Glutamatergic neuron (in vitro differentiated cells): ENCODE measurements at places on chromosomes 7 and 10. TPM values are rescaled to one million over a fixed set of nuclear protein-coding genes. Genes with fewer than 3 reads are reported as not detected.

DNA sequence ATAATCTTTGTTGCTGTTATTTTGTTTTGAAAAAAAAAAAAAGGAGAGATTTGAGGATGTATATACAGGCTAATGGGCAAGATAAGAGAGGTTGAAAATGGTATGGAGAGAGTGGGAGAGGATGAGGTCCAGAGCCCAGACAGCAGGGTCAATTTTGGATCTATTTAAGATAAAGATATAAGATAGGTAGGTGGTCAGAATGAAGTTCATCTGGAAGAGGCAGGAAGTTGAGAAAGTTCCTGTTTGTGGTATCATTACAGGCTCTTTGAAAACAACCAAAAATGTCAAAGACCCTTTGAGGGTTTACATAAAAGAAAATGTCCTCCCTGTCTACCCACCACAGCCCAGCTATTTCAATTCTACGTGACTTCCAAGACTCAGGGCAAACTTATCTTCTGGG, 7.5 kb downstream of the CEP41 start:
- DNase-seq: no peak

DNA sequence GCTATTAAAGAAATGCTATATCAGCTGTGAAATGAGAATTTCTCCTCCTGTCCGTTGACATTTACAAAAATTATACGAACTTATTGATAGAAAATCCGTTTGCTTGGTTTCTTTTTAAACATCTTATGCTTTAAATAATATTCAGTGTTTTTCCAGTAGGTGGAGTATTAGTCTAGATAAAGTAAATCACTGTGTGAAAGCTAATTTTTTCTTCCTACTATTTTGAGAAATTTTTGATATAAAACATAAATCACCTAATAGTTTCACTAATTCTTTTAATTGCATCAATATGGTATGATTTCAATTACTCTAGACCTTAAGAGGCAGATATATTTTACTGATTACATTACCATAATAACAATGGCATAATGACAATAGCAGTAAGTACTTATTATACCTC, 335.2 kb upstream of the C7orf33 start:
- DNase-seq: no peak

DNA sequence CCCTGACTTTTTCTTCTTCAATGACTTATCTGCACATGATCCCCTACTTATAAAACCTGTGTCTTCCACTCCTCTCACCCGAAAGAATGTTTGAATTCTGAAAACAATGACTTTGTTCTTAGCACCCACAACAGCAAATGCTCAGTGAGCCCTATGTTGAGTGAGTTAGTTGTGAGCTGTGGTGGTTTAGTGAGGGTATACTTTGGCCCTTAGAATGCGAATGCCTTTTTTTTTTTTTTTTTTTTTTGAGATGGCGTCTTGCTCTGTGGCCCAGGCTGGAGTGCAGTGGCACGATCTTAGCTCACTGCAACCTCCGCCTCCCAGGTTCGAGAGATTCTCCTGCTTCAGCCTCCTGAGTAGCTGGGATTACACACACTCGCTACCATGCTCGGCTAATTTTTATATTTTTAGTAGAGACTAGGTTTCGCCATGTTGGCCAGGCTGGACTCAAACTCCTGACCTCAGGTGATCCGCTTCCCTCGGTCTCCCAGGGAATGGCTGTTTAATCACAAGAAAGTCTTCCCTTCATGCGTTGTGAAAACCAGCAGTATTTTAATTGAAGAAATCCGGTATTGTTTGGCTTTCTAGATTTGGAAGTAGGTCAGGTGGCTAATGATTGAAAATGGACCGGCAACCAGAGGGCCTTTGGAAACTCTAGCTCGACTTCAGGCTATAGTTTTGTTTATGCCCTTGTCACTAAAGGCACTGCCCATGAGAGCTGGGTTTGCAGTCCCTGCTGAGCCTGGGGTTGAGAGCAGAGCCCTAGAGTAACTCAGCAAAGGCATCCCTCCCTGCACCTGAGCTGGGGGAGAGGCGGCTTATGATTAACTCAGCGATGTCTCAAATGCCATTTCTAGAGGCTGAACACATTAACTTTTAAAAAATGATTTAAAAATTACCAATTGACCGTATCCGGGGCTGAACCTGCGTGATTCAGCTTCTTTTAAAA, 41.3 kb downstream of the CUX1 start:
- no peak for DNase-seq

LRRC18 gene
- total RNA-seq: not detected

- DNase-seq: no peak
Measured at GRCh38 chr7:125195156-125195555, 265.5 kb upstream of the POT1 start.

SVIL gene
- 117 TPM for total RNA-seq

DNA sequence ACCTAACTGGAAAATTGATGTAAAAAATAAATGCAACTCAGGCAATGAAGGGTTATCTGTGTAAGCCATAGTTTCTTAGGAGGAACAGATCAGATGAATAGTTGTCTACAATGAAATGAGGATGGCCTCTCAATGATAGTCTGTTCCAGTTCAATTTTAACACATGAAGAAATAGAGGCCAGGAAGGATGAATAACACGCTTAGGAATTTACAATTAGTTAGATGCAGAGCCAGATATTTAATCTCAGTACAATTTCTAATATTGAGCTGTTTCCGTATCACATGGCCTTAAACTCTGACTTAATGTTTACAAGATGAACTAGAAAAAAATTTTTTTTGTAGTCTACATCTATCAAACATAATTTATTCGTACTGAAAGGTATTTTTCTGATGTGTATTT, 176.6 kb downstream of the GALNT11 start:
- DNase-seq: no peak

PPP1R17 gene
- total RNA-seq: 657 TPM

EIF5AL1 gene
- 0.61 TPM for total RNA-seq

GRCh38 chr10:28681291-28681763, 4.0 kb downstream of the BAMBI start:
- no peak for DNase-seq

- no peak for DNase-seq
Measured at GRCh38 chr7:47942132-47942531, 6.1 kb downstream of the PKD1L1 start.

DNA sequence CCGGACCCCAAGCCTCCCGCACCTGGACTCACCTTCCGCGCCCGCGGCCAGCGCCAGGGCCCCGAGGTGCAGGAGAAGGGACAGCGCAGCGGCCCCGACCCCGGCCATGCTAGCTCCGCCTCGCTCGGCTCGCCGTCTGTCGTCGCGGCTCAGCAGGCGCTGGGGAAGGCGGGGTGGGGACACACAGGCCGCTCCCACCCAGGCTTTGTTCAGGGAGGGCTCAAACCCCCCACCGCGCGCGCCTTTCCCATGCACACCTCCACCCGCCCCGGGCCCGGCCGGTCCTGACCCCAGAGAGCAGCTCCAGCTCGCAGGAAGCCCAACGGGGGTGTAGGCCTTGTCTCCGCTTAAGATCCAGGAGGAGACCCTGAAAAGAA, at the start of gene KCP:
KCP (minus strand) TSS at position 141 of the 377 bp plus-strand sequence; CDS start at position 108, 33 bp downstream.
- no peak for DNase-seq

ANKRD7 gene
- not detected for total RNA-seq
